K562 (cell line): ENCODE measurements at places on chromosomes 13 and 19. TPM values are rescaled to one million over a fixed set of nuclear protein-coding genes. Genes with fewer than 3 reads are reported as not detected.
A peak's percentile ranks its signal among the peaks of the same experiment; 100 is the strongest.

DNA sequence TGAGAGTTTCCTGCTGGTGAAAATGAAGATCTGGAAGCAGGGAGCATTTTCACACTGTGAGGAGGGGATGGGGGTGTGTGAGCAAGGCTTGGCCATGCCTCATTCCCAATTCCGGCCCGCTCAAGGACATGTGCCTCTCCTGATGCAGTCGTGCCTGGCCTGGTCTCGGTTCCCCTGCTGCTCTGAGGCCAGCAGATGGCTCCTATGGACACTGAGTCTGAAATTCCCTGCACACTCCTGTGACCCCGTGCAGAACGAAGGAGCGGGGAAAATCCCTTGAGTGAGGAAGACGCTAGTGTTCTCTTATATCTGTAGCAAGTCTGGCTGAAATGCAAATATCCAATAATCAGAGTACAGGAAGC is 363 bp upstream of the ZNF763 start:
- DNase-seq, result no peak

GRCh38 chr19:18504886-18505610 is 16.8 kb downstream of the ELL start:
- H3K27me3 ChIP-seq, result no peaks in the 10 kb centered on the region
- H3K36me3 ChIP-seq, result peaks cover 13% of the 10 kb centered on the region; the same call in 2 of the 3 replicates
- H3K4me3 ChIP-seq, result no peak overlapping the region
- no peak overlapping the region for H3K27ac ChIP-seq
- DNase-seq, result no peak

DNA sequence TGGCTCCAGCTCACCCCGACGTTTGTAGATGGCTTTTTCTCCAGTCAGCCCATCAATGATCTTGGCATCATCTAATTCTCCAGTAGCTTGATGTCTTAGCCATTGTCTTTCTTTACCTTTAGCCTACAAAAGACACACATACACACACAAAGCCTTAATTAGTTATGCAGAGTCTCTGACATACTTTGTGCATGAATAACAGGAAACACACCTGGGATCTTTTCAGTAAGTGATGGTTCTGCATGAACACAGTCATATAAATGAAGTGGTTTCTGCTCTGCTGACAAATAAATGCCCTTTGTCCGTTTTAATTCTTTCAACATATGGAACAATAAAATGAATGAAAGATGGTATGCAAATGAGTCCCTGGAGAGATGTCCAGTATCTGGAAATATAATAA is 133.3 kb downstream of the RGCC start:
- peaks cover 21% of the 10 kb centered on the region; the same call in 2 of the 3 replicates for H3K36me3 ChIP-seq
- H3K27me3 ChIP-seq, result no peaks in the 10 kb centered on the region
- H3K27ac ChIP-seq, result no peak overlapping the region
- no peak overlapping the region for H3K4me3 ChIP-seq
- H3K4me1 ChIP-seq, result no peaks in the 10 kb centered on the region; the same call in 1 of the 2 replicates

GRCh38 chr13:109790942-109791605 is 4.7 kb upstream of the IRS2 start:
- peaks cover 7% of the 10 kb centered on the region for H3K4me1 ChIP-seq
- peak; percentile 70 for DNase-seq
- H3K36me3 ChIP-seq, result no peaks in the 10 kb centered on the region
- peak overlapping the region; percentile 48 for H3K27ac ChIP-seq

DNA sequence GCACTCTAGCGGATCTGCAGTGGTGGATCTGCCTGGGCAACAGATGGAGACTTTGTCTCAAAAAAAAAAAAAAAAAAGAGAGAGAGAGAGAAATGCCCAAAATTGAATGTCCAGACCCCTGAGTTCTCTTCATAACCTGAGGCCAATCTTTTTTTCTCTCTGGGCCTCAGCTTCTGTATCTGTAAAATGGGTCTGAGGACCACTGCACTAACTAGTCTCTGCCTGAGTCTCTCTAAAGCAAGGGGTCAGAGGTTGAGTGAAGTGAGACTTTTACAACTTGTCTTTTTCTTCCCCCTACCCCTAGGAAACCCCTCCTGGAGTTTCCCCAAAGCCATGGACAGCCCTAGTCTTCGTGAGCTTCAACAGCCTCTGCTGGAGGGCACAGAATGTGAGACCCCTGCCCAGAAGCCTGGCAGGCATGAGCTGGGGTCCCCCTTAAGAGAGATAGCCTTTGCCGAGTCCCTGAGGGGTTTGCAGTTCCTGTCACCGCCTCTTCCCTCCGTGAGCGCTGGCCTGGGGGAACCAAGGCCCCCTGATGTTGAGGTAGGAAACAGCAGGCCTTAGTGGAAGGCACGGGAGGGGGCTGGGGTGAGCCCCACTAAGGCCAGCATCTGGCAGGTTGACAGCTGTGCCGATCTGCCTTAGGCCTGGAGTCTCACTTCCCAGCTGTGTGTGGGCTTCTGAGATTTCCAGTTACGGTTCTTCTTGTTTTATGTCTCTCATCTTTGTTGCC is 1.8 kb downstream of the TMEM91 start:
- H3K4me1 ChIP-seq, result peaks cover 16% of the 10 kb centered on the region
- H3K4me3 ChIP-seq, result no peak overlapping the region
- H3K27ac ChIP-seq, result no peak overlapping the region
- H3K36me3 ChIP-seq, result 0 out of 3 replicates have a peak, but pooled peaks cover 3% of the 10 kb centered on the region
- H3K27me3 ChIP-seq, result no peaks in the 10 kb centered on the region

- H3K4me1 ChIP-seq, result peaks cover 33% of the 10 kb centered on the region
- H3K36me3 ChIP-seq, result peaks cover 83% of the 10 kb centered on the region
- H3K27ac ChIP-seq, result peak overlapping the region; percentile 24; the same call in 1 of the 3 replicates
- DNase-seq, result no peak
Measured at GRCh38 chr19:38693380-38694223, 46.2 kb downstream of the ACTN4 start.

DNA sequence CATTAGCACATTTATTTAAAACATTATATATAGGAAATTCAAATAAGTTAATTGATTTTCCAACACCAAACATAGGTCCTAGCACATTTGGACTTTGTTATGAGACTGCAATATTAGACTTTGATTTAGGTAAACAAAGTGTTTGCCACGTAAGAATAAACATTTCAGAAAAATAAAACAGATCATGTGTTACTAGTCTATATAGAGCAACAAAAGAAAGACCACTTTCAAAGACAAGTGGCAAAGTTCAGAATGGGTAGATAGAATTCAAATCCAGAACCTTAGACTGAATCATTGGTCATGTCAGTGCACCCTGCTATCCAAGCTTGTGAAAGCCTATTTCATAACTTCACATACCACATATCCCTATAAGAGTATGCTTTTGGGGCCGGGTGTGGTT is 66.7 kb upstream of the PRR20A start:
- H3K27ac ChIP-seq, result no peak overlapping the region
- H3K4me1 ChIP-seq, result no peaks in the 10 kb centered on the region
- no peak overlapping the region for H3K4me3 ChIP-seq
- DNase-seq, result no peak

DNA sequence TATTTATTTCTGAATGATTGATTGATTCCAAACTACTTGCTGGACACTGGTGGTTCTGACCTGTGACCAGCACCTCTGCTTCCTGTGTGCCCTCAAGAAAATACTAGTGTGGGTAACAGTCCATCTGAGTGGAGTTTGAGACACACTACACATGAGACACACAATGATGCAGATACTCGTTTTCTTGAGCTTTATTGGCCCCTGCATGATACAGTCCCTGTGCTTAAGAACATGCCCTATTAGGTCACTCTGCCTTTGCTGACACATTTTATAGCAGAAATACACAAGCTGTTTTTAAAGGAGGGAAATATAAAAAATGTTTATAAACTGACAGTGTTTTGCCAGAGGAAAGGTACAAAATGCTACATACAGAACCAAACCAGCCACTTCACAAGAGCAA is 126.9 kb downstream of the STK24 start:
- peaks cover 16% of the 10 kb centered on the region; the same call in 2 of the 3 replicates for H3K36me3 ChIP-seq
- no peak overlapping the region for H3K27ac ChIP-seq
- H3K4me1 ChIP-seq, result no peaks in the 10 kb centered on the region
- no peaks in the 10 kb centered on the region for H3K27me3 ChIP-seq

GRCh38 chr19:36097036-36097435 is 13.9 kb upstream of the OVOL3 start:
- peaks cover 81% of the 10 kb centered on the region for H3K36me3 ChIP-seq
- no peak overlapping the region for H3K4me3 ChIP-seq
- DNase-seq, result no peak
- H3K4me1 ChIP-seq, result peaks cover 20% of the 10 kb centered on the region; the same call in 1 of the 2 replicates
- H3K27ac ChIP-seq, result no peak overlapping the region

GRCh38 chr13:76271728-76272232 is 614.4 kb downstream of the KCTD12 start:
- H3K4me1 ChIP-seq, result no peaks in the 10 kb centered on the region
- no peak overlapping the region for H3K4me3 ChIP-seq
- no peak overlapping the region for H3K27ac ChIP-seq
- no peaks in the 10 kb centered on the region for H3K27me3 ChIP-seq
- no peaks in the 10 kb centered on the region for H3K36me3 ChIP-seq

- no peak overlapping the region for H3K27ac ChIP-seq
- H3K4me1 ChIP-seq, result no peaks in the 10 kb centered on the region
- no peak overlapping the region for H3K4me3 ChIP-seq
- no peaks in the 10 kb centered on the region for H3K36me3 ChIP-seq
Measured at GRCh38 chr13:92260363-92260762, 861.9 kb downstream of the GPC5 start.

DNA sequence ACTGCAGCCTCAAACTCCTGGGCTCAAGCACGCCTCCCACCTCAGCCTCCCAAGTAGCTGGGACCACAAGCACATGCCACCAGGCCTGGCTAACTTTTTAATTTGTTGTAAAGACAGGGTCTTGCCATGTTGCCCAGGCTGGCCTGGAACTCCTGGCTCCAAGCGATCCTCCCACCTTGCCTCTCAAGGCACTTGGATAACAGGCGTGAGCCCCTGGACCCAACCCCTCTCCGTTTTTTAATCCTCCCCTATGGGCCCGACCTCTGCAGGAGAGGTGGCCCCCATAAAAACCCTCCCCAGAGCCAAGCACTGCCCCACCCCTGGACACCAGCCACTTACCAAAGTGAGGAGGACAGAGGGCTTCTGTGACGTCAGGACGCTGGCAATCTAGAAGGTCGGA is 28.6 kb downstream of the PEPD start:
- no peaks in the 10 kb centered on the region for H3K4me1 ChIP-seq
- no peak for DNase-seq
- H3K36me3 ChIP-seq, result no peaks in the 10 kb centered on the region
- H3K27ac ChIP-seq, result no peak overlapping the region
- no peaks in the 10 kb centered on the region for H3K27me3 ChIP-seq

GRCh38 chr13:109331898-109332297 is 454.5 kb downstream of the IRS2 start:
- H3K36me3 ChIP-seq, result no peaks in the 10 kb centered on the region
- H3K4me3 ChIP-seq, result no peak overlapping the region
- 0 out of 2 replicates have a peak, but pooled peaks cover 7% of the 10 kb centered on the region for H3K27me3 ChIP-seq

GRCh38 chr13:111265006-111265700 is 55.3 kb upstream of the TEX29 start:
- DNase-seq, result no peak
- peaks cover 18% of the 10 kb centered on the region; the same call in 2 of the 3 replicates for H3K36me3 ChIP-seq
- no peaks in the 10 kb centered on the region for H3K27me3 ChIP-seq
- no peak overlapping the region for H3K27ac ChIP-seq
- no peak overlapping the region for H3K4me3 ChIP-seq
- H3K4me1 ChIP-seq, result no peaks in the 10 kb centered on the region

DNA sequence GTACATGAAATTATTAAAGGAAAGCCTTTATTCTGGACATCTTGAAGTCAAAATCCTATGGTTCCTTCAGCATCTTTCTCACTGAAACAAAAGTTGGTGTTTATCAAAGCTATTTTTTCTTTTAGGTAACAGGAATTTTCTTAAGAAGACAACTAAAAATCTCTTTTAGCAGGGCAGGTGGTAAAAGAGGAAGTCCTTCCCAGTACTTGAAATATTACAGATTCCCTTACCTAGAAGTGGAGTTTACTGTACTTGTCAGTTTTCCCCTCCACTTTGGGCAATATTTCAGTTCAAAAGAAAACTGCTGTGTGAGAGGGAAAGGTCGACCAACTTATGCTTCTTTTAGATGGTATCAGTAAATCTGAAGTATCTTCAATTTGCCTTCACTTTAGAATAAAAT is 64.3 kb upstream of the TDRD3 start:
- H3K4me1 ChIP-seq, result no peaks in the 10 kb centered on the region
- H3K36me3 ChIP-seq, result no peaks in the 10 kb centered on the region
- no peak overlapping the region for H3K4me3 ChIP-seq
- DNase-seq, result no peak
- no peaks in the 10 kb centered on the region for H3K27me3 ChIP-seq

GRCh38 chr19:976476-976875 is 7.7 kb upstream of the WDR18 start:
- H3K4me3 ChIP-seq, result no peak overlapping the region
- H3K36me3 ChIP-seq, result peaks cover 23% of the 10 kb centered on the region; the same call in 1 of the 3 replicates
- DNase-seq, result no peak
- no peaks in the 10 kb centered on the region for H3K27me3 ChIP-seq
- H3K27ac ChIP-seq, result no peak overlapping the region

- DNase-seq, result no peak
- H3K27ac ChIP-seq, result no peak overlapping the region
- no peaks in the 10 kb centered on the region for H3K4me1 ChIP-seq
- H3K27me3 ChIP-seq, result no peaks in the 10 kb centered on the region
- H3K4me3 ChIP-seq, result no peak overlapping the region
Measured at GRCh38 chr13:96636001-96636709, 358.1 kb downstream of the OXGR1 start.

DNA sequence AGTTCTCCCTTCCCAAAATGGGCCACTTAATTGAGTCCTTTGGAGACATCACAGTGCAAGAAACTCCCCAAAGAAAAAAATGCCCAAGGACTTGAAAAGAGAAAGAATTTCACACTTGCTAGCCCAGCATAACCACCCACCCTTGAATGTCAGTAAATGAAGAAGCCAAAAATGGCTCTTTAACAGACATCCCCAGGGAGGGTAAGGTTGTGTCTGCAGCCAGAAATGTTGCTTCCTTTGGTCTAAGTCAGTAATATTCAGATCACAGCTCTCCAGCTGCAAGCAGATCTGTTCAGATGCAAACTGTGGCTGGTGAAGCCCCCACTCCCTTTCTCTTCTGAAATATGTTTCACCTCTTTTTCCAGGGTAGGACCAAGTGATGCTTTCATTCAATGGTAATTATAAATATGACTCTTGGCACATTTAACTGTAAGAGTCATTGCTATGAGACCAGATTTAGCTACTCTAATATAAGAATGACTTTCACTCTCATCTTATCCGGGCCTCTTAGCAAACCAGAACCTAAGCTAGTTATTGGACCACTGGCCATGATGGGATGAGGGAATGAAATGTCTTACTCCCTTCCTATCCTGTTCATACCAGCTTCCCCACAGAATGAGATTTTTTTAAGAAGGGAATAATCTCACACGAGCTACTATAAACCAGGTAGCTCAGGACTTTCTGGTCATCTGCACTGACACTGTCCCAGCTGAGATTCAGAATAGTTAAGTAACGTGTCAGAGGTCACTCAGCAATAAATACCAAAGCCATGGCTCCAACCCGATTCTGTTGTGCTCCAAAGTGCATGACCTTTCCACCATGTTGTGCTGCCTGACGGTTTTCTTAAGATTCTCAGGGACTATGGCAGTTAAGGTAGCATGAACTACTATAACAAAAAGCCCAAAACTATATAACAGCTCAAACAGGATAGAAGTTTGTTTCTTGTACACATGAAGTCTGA is 234.1 kb downstream of the FOXO1 start:
- no peak overlapping the region for H3K27ac ChIP-seq
- no peaks in the 10 kb centered on the region for H3K27me3 ChIP-seq
- H3K36me3 ChIP-seq, result no peaks in the 10 kb centered on the region

- no peak overlapping the region for H3K27ac ChIP-seq
- H3K4me3 ChIP-seq, result no peak overlapping the region
- no peaks in the 10 kb centered on the region for H3K36me3 ChIP-seq
Measured at GRCh38 chr19:51138549-51138979, 3.5 kb upstream of the SIGLEC7 start.

The CFAP97D2 gene
- not detected in 2 replicates for total RNA-seq

The C19orf81 gene
- 33.0 and 40.2 TPM in 2 replicates for total RNA-seq

The ZNF211 gene
- 4.1 and 4.2 TPM in 2 replicates for total RNA-seq

The FBN3 gene
- 0.04 and 0.29 TPM in 2 replicates for total RNA-seq

The CAPN12 gene
- 3.7 and 4.8 TPM in 2 replicates for total RNA-seq

The FAAP24 gene
- 4.9 and 7.4 TPM in 2 replicates for total RNA-seq
